ENCODE measurements at places on chromosomes 6 and 20.

DNA sequence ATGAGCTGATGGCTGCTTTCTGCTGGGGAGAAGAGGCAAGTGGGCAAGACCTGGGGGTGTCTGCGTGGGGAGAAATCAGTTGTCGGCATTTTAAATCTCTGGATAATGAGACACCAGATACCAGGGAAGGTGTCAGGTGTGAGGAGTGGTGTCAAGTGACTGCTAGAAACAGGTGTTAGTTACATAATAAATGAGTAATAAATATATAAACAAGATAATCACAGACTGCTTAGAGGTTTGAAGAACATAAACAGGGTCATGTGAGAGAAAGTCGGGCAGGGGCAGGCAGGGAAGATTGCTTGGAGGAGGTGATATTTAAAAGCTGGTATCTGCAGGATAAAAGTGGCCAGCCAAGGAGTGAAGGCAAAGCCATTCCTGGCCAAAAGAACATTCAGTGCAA lies 87.2 kb upstream of the RIN2 start:
- no peak for DNase-seq

DNA sequence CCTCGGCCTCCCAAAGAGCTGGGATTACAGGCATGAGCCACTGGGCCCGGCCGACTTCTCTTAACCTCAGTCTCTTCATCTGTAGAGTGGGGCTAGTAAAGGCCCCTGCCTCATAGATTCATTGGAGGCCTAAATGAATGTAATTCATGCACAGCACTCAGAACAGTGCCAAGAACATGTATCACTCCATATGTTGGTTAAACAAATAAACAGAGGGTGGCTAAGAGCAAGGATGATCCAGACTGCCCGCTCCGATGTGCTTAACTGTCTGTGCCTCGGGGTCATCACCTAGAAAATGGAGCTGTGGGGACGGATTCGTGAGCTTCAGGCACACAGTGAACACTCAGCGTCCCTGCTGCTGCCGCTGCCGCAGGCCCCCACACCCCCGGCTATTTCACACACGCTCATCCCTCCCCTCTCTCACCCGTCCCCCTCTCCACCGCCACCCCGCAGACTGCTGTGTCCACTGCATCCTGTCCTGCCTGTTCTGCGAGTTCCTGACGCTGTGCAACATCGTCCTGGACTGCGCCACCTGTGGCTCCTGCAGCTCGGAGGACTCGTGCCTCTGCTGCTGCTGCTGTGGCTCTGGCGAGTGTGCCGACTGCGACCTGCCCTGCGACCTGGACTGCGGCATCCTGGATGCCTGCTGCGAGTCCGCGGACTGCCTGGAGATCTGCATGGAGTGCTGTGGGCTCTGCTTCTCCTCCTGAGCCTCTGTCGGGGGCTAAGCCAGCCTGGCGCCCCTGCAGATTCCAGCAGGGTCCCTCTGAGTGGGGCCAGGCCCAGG lies 14.8 kb downstream of the MDFI start:
- DNase-seq = no peak

DNA sequence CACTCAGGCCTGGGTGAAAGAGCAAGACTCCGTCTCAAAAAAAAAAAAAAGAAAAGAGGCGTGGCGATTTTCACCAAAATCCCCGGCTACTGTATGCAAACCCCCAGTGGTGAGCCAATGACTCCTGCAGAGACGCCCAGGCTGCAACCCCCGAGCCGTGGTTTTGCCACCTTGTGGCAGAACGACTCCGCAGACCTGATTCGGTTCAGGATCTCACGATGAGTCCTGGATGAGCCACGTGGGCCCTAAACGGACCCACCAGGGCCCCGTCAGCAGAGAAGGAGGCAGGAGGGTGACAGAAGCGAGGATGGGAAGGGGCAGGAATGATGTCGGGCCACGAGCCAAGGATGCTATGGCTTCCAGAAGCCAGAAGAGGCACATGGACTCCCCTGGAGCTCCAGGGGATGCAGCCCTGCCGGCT lies 42.5 kb downstream of the SLC2A4RG start:
- DNase-seq = no peak

GRCh38 chr6:69238067-69238466 lies 558.7 kb downstream of the LMBRD1 start:
- DNase-seq = peak; percentile 19

DNA sequence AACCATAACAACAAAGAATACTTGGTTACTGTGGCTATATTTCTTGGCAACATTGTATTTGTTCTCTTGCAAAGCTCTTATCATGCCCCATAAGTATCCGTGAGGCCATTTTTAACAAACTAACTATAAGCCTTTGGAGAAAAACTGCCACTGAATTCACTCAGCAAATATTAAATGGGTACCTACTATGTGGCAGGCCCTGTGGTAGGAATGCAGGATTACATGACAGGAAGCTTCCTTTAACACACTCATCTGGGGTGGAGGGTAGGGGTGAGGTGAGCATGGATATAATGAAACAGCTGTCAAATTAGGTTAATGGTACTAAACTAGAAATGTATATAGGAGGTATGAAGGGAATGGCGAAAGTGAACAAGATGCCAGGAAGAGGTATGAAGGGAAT lies 504.8 kb downstream of the MEI4 start:
- DNase-seq = no peak

DNA sequence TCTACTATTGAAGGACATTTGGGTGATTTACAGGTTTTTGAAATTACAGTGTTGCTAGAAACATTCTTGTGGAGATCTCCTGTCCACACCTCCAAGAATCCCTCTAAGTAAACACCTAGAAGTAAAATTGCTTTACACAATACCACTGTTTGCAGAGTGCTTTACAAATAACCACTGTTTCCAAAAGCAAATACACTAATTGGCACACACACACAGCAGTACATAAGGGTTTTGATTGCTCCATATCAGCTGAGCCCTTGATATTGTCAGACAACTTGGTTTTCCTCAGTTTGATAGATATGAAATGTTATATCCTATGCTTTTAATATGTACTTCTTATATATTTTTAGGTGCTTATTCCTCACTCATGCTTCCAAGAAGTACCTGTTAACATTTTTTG lies 6.3 kb downstream of the HMGN4 start:
- DNase-seq = no peak

DNA sequence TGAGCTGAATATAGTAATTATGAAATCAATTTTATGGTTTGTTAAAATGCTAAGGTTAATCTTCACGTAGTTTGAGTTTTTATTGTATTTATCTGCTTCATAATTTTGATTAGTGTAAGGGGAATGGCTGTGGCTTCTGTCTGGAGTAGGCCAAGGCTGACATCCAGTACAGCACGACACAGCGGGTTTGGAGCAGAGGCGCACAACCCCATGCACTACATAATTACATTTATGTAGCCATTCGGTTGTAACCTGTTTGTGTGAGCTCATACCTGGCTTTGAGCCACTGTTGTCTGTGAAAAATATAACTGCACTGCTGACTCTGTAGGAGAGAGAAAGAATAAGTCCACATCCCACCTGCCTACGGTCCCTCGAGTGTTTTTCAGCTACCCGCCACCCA lies 615.5 kb downstream of the EYS start:
- DNase-seq = no peak

DNA sequence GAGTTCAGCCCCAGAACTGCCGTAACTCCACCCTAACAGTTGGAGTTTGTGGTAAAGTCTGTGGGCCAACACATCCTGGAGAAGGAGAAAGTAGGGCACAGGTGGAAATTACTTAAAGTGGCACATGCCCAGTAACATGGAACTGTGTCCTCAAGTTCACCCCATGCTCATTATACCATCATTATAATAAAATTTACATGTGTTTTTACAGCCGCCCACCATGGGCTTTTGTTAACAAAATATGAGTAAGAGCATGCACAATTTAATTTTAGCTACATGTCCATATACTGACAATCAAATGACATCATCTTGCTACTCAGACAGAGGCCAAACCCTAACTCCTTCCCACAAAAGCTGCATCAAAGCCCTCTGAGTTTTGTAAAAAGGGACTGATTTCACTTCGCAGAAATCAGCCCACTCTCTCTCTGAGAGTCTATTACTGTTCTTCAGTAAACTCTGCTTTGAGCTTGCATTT lies 17.3 kb upstream of the ELOVL4 start:
- DNase-seq = no peak

DNA sequence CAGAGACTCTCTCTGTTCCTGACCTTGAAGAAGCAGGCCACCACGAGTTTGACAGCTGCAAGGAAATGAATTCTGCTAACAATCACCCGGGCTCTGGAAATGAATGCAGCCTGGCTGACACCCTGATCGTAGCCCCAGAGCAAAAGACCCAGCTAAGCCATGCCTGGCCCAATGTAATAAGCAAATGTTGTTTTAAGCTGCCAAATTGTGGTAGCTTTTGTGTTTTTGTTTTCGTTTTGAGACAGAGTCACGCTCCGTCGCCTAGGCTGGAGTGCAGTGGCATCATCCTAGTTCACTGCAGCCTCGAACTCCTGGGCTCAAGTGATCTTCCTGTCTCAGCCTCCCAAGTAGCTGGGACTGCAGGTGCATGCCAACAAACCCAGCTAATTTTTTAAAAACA lies 3.3 kb upstream of the OXT start:
- DNase-seq = no peak

- peak; percentile 80 for DNase-seq
Observed at GRCh38 chr6:50602292-50602691, 111.0 kb upstream of the TFAP2D start.

DNA sequence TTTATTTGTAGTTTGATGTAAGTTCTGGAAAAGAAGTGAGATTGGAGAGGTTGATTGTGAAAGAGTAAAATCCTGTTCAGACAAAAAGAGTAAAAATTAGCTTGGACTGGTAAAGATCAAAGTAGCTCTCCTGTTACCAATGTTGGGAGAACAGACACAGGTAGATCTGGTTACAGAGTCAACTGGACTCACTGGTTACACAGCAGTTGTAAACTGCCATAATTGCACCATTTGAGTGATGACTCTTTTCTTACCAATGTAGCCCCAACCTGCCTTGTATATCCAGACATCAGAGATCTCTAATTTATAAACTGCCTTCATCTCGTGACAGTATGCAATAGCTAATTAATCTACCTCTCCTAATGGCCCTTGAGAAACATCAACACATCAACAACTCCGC lies 165.6 kb upstream of the PRSS16 start:
- DNase-seq = no peak

- DNase-seq = no peak
Observed at GRCh38 chr20:49459684-49460083, 22.8 kb downstream of the KCNB1 start.

DNA sequence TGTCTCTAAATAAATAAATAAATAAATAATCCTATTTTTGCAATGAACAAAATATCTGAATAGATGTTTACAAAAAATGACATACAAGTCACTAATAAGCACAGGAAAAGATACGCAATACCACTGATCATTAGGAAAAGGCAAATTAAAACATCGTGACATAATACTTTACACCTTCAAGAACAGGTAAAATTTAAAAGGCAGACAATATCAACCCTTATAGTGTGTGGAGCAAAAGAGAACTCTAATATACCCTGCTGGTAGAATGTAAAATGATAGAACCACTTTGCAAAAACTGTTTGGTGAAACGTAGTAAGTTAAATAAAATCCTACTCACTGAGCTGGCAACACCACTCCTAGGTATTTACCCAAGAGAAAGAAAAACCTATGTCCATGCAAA lies 67.4 kb downstream of the ZMYND8 start:
- no peak for DNase-seq

DNA sequence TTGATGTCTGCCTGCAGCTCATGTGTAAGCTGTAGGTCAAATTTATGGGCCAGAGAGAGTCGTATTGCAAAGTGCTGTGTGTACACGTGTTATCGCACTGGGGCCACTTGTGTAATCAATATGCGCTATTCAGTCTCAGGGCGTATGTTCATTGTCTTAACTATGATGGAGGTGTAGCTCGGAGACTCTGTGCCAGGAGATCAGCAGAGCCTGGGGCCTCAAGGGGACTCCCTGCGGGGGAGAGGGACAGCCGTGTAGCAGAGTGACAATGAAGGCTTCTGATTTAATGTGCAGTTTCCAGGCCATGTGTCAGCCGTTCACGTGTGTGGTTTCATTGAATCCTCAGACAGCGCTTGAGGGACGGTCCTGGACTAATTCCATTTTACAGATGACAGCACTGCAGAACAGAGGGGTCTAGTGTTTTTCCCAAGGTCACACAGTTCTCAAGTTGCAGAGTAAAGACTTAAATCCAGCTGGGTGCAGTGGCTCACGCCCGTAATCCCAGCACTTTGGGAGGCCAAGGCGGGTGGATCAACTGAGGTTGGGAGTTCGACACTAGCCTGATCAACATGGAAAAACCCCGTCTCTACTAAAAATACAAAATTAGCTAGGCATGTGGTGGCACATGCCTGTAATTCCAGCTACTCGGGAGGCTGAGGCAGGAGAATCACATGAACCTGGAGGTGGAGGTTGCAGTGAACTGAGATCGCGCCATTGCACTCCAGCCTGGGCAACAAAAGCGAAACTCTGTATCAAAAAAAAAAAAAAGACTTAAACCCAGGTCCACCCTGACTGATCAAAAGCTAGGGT lies 242.5 kb downstream of the PREX1 start:
- no peak for DNase-seq

- no peak for DNase-seq
Observed at GRCh38 chr20:10483691-10484090, 48.6 kb downstream of the SLX4IP start.

GRCh38 chr6:11921017-11921438 lies 91.1 kb upstream of the HIVEP1 start:
- no peak for DNase-seq

DNA sequence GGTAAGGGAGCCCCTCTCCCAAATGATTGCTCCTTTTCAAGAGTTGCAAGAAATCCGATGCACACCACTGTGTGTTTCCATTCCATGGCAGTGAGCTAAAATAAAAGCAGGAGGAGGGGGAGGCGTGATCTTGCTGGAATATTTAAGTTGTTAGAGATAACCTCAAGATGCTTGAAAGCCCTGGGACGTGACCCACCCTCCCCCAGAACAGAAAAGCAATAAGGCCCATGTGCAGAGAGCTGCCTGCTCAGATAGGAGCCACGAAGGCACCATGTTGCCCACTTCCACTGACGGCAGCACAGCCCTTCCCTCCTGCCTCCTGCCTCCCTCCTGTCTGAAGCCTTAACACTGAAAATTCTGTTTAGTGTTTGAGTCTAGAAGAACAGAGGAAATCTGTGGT lies 432.6 kb upstream of the CDH4 start:
- DNase-seq = no peak

DNA sequence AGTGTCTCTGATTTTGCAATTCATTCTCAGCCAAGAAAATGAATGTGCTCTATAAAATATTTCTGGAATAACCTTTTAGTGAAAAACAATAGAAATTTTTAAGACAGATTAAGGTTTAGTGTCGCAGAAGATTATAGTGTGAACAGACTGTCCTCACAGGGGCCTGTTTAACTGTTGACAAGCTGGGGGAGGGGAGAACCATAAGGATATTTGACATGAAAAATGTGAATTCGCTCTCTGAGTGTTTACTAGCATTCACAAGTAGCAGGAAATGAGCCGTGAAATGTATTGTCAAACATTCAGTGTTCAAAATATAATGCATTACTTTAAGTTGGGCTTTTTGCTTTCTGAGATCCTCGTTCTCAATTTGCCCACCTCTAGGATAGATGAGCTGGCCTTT lies 134.8 kb upstream of the TSHZ2 start:
- no peak for DNase-seq

All from brain (organoid and tissue), 16 donors.